Fibroblast of lung (primary cell): ENCODE measurements at places on chromosomes 3 and 15.

- peak; percentile 59 for DNase-seq
Observed at GRCh38 chr15:56929399-56929798, 11.0 kb downstream of the TCF12 start.

GRCh38 chr3:98600412-98601095 is 7.1 kb upstream of the CPOX start:
- DNase-seq, result no peak

- peak; percentile 66 for DNase-seq
Observed at GRCh38 chr3:12371525-12372140, 82.8 kb downstream of the PPARG start.

- DNase-seq, result peak; percentile 96
Observed at GRCh38 chr3:56862352-56863062, 60.8 kb upstream of the ARHGEF3 start.

- no peak for DNase-seq
Observed at GRCh38 chr15:91223863-91224262, 123.8 kb downstream of the SV2B start.

- DNase-seq, result peak; percentile 91
Observed at GRCh38 chr15:101206176-101206591, 45.7 kb downstream of the CHSY1 start.

GRCh38 chr15:39381517-39381916 is 199.4 kb upstream of the THBS1 start:
- no peak for DNase-seq

DNA sequence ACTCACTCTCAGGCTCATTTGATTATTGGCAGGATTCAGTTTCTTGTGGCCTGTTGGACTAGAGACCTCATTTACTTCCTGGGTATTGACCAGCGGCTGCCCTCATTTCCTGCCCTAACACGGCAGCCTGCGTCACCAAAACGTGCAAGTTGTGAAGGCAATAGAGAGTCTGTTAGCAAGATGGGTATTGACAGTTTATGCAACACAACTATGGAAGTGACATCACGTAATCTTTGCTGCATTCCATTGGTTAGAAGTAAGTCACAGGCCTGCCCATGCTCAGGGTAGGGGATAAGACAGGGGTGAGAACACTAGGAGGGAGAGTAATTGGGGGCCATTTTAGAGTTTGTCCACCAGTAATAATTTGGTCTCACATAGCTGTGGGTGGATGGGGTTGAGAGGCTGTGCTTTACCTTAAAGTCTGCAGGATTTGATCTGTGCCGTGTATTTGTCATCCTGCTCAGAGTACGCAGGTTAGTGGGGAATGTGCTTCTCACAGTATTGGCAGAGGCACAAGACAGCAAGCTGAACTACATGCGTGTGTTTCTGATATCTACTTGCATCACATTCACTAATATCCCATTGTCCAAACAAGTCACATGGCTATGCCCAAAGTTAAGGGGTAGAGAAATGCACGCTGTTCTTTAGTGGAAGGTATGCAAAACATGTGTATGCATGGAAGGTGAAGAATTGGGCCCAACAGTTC is 83.3 kb downstream of the EDEM1 start:
- DNase-seq, result no peak

DNA sequence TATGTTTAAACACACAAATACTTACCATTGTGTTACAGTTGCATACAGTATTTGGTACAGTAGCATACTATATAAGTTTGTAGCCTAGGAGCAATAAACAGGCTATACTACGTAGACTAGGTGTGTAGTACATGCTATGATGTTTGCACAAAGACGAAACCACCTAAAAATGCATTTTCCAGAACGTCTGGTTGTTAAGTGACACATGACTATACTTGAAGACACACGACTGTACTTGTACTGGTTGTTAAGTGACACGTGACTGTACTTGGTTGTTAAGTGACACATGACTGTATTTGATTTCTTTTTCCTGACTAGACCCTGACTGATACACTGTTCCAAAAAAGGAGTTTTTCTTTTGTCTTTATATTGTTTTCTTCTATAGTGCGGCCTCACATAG is 34.1 kb downstream of the RAB8B start:
- no peak for DNase-seq

DNA sequence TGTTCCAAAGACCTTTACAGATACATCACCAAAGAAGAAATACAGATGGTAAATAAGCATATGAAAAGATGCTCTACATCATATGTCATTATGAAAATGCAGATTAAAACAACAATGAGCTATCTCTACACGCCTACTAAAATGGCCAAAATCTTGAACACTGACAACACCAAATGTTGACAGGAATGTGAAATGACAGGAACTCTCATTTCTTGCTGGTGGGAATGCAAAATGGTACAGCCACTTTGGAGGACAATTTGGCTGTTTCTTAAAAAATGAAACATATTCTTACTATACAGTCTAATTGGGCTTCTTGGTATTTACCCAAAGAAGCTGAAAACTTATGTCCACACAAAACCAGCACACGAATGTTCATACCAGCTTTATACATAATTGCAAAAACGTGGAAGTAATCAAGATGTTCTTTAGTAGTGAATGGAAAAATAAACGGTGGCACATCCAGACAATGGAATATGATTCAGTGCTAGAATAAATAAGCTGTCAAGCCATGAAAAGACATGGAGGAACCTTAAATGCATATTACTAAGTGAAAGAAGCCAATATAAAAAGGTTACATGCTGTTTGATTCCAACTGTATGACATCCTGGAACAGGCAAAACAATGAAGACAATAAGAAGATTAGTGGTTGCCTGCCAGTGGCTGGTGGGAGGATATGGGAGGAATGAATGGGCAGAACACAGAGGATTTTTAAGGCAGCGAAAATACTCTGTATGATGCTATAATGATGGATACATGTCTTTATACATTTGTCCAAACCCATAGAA is 81.3 kb upstream of the NEDD4 start:
- no peak for DNase-seq

DNA sequence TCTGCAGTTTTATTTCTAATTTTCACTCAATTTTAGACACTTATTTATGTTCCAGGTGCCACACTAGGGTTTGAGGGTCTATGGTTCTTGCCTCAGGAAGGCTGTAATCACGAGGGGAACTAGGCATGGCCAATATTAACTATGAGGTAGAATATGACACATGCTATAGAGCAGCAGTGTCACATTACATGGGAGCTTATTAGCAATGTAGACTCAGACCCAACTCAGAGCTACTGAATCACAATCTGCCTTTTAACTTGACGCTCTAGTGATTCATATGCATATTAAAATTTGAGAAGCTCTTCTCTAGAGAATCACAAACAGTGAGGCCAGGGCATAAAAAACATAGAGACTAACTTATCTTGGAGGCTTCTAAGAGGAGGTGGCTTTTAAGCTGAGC is 32.8 kb upstream of the MRPL3 start:
- peak; percentile 70 for DNase-seq

GRCh38 chr3:157498371-157498770 is 4.8 kb downstream of the VEPH1 start:
- DNase-seq, result no peak

- DNase-seq, result no peak
Observed at GRCh38 chr3:114083112-114083511, 26.6 kb downstream of the QTRT2 start.

DNA sequence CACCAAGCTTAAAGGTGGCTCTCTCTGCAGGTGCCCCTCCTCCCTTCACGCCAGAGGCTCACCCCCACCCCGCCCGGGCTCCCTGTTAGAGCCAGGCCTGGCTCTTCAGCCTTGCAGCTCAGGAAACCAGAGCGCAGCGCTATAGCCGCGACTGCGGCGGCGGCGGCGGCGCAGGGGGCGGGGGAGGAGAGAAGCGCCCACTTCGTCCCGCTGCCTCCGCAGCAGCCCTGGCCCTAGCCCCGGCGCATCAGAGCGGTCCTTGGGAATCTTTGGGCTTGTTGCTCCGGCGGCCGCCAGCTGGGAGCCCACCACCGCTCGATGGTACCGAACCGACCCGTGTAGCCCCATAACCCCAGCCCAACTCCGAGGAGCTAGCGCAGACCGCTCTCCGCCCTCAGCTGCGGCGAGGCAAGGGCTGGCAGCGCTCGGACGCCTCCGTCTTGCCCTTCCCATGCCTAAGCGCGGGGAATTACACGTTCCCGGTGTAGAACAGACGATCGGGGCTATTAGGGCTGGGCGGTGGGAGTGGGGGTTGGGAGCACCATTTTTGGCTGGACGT is 1.2 kb downstream of the RASGRF1 start:
- DNase-seq, result no peak

DNA sequence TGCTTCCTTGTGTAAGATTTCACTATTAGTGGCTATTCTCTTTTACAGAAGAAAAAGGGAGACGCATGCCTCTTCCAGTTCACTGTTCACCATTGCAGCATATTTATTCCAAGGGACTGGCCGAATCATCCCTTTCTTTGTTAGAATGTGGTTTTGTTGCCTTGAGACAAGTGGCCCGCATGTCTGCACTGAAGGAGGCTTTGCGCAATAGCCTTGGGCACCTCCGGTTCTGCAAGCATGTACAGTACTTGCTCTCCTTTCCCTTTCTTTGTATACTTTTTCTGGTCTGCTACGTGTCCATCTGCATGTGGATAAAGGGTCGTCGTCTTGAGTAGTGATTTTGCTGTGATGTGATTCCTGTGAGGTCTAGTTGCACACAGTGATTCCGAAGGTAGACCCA is 43.0 kb downstream of the FLNB start:
- DNase-seq, result peak; percentile 87

DNA sequence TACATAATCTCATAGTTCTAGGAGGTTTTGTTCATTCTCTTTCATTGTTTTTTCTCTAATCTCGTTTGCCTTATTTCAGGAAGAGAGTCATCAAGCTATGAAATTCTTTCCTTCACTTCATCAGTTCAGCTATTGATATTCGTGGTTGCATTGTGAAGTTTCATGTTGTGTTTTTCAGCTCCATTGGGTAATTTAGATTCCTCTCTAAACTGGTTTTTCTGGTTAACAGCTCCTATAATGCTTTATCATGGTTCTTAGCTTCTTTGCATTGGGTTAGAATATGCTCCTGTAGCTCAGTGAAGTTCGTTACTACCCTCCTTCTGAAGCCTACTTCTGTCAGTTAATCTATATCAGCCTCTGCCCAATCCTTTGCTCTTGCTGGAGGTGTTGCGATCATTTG is 69.4 kb upstream of the CD96 start:
- DNase-seq, result no peak

- DNase-seq, result no peak
Observed at GRCh38 chr3:143525408-143525807, 322.9 kb downstream of the SLC9A9 start.

DNA sequence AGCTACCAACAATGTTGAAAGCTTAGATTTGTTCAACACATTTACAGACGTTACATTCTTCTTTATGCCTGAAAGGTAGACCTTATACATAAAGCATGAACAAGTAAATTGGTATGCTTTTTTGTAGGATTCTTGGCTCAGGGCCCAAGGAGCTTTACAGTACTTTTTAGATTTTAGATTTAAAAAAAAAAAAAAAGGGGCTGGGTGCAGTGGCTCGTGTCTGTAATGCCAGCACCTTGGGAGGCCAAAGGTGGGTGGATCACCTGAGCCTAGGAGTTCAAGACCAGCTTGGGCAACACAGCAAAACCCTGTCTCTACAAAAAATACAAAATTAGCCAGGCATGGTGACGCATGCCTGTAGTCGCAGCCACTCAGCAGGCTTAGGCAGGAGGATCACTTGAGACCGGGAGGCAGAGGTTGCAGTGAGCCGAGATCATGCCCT is 39.7 kb downstream of the MEF2A start:
- no peak for DNase-seq

DNA sequence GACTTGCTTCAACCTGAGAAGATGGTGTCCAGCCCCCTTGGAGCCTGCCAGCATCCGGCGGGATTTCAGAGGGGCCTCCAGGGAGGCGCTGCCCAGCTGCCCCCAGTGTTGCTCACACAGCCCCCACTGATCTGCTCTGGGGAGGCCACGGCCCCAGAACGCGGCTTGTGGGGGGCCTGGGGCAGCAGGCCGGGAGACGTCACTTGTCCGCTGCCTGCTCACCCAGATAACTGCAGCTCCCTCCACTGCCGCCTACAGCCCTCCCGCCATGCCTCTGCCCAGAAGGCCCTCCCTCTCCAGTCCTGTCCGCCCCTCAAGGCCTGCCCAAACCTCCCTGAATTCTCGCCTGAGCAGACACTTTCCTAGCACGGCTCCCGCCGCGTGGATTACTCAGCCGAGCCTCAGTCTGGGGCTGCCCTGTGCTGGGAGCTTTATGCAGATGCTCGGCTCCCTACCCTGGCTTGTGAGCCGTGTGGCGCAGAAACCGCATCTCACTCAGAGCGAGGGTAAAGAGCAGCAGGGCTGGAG is 17.2 kb upstream of the ADIPOQ start:
- peak; percentile 58 for DNase-seq

DNA sequence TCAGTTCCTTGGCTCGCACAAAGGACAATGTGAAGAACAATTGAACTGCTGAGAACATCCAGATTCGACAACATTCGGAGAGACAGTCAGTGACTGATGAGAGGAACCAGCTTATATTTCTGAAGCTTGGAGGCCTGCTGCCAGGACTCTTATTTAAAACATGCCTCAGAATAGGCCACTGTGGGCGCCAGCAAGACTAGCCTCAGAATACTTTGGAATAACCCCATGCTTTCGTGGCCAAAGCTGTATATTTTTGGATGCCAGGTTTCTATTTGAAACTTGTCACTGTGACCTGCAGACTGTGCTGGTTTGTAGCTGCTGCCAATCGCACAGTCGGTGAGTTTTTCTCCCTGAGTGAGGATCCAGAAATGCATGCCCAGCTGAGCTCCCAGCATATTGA is 129.9 kb upstream of the UBE3A start:
- DNase-seq, result peak; percentile 12

- peak; percentile 45 for DNase-seq
Observed at GRCh38 chr15:85770096-85771041, 24.4 kb downstream of the KLHL25 start.

DNA sequence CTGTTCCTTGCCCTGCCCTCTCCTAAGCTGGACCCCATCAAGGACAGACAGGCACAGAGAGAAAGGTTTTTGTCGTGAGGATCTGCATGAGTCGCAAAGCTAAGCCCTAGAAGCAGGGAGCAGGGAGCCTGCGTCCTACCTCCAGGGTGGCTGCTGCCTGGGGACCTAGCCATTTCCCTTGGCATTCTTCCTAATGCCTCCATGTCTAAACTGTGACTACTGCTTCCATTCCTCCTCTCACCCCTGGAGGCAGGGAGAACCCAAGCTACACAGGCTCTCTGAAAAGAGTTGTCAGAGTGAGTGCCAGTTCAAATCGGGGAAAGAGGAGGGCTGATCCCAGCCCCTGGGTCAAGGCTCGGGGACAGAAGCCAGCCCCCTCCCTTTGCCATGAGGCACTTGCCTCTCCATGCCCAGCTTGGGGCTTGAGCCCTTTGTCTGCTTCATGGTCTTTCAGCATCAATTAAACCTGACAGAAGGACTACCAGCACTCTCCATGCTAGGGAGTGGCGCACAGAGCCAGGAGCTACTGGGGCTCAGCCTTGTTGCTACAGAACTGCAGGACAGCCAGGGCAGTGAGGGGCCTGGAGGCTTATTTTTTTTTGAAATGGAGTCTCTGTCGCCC is 2.4 kb downstream of the GCHFR start:
- no peak for DNase-seq

DNA sequence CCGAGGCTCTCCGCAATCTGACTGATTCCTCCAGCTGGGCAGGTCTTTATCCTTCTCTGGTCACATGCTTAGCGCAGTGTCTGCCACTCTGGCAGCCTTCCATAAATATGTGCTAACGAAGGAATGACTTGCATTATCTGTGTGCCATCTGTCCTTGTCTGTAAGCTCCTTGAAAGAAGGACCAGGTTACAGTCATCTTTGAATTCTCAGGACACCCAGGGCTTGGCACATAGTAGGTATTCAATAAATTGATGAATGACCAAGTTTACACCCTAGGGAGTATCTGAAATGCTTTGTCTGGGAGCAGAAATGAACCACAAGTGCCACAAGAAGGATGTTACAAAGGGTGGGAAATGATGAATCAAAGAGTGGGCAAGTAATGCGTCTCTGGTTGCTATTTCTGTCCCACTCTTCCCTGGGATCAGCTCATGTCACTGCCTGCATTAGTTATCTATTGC is 16.5 kb upstream of the FAM3D start:
- DNase-seq, result no peak
